ENCODE measurements at places on chromosomes 13 and 19.

GRCh38 chr19:17475541-17476115 is 5.3 kb downstream of the SLC27A1 start:
- DNase-seq, result no peak

- no peak for DNase-seq
These were observed 2.8 kb upstream of the TPM4 start for GRCh38 chr19:16073481-16073880.

DNA sequence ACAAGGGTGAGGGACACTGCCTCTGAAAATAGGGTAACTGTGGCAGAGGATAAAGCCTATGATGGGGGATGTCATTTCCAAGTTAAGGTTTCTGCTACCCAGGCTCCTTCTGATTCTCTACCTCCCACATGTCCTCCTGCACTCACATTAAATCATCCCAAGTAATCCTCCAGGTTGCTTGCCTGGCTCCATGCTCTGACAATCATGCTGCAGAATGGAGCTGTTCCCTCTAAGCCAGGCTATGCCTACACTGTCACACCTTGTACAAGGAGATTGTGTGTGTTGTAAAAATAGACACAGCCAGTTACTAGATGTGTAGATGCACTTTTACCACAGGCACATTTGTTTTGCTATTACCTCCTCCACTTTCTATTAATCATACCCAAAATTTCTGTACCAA is 8.0 kb downstream of the ZNF416 start:
- no peak for DNase-seq

DNA sequence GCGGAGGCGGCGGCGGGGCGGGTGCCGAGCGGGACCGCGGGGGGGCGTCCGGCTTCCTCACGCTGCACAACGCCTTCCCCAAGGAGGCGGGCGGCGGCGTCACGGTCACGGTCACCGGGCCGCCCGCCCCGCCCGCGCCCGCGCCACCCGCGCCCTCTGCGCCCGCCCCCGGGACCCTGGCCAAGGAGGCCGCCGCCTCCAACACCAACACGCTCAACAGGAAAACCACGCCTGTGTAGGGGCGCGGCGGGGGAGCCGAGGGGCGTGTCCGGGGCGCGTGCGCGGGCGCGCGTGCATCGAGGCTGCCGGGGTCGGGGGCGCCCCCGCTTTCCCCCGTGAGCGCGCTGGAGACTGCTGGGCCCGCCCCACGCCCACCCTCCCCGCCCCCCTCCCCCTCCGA is 8.8 kb upstream of the CACNG6 start:
- DNase-seq, result no peak

- no peak for DNase-seq
These were observed 1015.7 kb downstream of the PCDH9 start for GRCh38 chr13:66214467-66214866.
